Cortex of kidney (tissue), 1 donor: ENCODE measurements at places on chromosomes 2 and 18.

GRCh38 chr18:3579701-3580100 is 129.7 kb downstream of the TGIF1 start:
- DNase-seq: no peak

DNA sequence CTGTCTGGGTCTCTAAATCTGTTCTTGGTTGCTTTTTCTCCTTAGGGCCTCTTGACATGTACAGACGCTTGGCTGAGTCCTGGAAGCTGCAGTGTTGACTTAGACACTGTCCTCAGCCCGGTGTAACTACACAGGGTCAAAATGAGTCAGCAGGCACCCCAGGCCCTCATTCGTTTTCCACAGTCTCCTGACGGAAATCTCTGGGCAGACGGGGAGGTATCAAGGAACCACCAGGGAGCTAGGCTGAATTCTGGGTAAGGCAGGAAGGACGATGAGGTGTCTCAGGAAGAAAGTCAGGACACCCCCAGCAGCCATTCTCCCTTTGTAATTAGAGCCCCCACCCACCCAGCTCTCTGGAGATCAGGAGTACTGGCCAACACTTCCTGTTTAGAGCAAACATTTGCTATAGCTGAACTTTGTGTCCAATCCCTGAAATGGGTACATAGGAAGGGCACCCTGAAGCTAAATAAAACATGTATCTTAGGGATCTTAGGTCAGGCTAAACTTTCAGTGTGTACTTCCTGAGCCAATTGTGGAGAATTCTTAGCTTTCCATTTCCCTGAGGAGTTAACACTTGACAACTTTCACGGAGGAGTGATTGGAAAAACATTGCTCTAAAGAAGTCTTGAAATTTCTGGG is 23.9 kb upstream of the EPAS1 start:
- no peak for DNase-seq

- no peak for DNase-seq
Observed at GRCh38 chr2:26559044-26559405, 81.1 kb upstream of the OTOF start.

DNA sequence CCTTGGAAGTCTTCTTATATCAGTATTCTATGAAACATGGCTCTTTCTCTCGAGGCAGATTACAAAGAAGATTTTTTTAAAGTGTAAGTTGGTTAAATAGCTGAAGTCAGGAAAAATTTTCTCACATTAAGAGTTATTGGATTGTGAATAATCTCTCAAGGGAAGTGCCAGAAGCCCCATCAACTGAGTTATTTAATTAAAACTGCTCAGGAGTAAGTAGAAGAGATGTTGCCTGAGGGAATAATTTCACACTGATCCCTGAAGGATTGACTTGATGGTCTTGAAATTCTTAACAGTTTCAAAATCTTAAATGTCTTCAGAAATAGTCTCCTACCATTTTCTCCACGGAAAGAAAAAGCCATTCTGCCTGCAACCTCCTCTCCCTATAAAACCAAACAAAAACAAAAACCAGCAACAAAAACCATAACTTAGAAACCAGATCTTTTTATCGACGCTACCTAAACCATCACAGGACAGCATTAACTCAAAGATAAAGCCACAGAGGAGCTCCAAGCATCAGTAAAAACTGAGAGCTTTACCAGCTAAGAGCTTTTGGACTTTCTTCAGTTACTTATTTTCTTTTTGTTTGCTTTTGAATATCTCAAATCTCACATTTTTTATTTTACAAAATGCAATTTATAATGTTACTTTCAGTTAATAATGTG is 12.9 kb downstream of the CD226 start:
- DNase-seq: no peak

DNA sequence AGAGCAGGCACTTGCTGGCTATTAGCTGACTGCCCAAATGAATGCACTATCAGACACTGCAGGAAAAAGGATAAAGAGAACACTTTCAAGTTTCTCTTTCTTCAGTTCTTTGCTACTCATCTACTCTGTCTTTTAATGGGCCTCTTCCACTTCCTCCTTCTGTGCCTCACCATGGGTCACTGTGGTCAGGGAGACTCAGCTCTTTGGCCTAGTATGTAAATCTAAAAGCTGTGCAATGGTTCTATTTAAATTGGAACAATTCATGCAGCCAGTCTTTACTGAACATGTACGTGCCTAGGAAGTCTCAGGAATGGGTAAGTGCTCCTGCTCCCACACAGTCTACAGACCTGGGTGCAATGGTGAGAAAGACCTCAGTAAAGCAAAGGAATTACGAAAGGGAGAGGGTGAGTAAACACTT is 79.1 kb upstream of the DNMT3A start:
- DNase-seq: no peak

GRCh38 chr18:35041815-35042387 is 688 bp downstream of the MAPRE2 start:
- DNase-seq: no peak

DNA sequence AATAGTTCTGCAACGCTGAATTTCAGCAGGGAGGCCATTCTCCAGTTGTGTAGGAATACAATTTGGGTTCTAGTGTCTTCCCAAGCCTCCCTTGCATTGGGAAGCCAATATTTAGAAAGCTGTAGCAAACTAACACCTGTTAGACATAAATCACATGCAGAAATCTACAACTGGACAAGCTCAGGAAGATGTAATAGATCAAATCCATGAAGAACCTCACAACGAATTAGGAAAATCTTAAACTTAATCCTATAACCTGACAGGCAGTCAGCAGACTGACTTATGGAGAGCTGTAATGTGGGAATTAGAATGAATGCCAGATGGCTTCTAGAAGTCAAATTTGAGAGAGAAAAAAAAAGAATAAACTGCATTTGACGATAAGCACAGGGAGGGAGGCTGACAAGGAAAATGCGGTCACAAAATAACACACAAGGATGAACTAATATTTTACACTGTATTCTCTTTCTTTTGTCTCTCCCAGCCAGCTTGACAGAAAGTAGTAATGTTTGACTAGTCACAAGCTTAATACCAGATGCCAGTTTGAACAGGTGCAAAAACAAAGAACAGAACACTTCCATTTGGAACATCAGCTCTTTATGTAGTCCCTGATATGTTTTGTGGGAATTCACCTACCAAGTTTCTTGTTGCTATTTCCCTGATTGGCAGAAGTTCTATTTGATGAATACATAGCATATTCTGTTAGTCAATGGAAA is 50.8 kb upstream of the FANCL start:
- DNase-seq: no peak

GRCh38 chr2:201254081-201254730 is 6.1 kb upstream of the CASP8 start:
- no peak for DNase-seq

DNA sequence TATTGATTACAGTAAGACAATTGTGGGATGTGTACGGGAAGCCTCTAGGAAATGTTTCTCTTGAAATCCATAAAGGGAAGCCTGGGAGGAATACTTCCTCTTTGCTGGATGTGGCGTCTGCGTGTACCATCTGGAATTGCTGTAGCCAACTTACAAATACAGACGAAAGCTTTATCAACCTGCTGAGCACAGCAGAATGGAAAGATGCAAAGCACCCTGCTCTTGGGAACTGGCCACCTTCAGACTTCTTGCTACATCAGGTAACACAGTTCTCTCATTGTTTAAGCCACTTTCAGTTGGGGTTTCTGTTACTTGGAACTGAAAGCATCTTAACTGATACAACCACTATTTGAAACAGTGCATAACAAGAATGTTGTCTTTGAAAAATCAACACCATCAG is 213.8 kb downstream of the HRH4 start:
- no peak for DNase-seq

DNA sequence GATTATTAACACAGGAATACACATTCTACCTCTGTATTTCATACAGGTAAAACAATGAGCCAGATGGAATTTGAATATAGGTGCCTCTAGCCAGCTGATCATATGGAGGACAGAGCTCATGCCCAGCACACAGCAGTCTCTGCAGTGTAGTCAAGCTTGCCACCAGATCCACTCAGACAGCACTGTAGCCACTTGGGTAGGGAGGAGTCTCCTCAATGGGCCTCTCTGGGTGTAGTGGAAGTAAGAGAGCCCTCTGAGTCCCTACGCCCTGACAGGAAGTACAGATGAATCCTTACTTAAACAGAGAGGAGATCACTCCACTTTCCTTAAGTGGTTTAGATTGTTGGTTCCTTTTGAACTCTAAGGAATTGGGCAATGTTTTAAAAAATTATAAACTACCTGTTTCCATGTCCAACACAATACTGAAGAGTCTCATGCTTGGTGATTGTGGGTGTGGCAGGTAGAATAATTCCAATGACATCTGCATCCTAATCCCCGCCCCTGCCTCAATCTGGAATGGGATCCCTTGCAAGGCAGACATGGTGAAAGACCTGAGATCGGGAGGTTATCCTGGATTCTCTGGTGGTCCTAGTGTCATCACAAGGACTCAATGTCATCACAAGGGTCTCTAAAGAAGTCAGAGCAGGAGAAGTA is 23.0 kb upstream of the TMEM200C start:
- DNase-seq: no peak

DNA sequence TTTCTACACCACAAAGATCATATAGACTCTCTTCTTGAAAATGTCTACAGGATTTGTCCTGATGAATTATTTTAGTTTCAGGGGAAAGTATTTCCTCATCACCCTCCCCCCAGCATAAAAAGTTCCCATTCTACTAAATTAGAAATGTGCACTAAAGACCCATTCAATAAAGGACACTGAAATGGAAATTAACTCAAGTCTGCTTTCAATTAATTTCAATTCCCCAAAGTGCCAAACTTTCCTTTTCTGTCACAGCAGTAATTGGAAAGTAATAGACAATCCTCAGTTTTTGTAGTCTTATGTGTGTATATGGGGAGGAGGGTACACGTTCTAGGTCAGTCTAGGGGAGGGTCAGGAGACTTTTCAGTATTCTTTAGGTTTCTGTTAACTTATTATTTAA is 21.5 kb downstream of the ARHGEF33 start:
- DNase-seq: no peak

- no peak for DNase-seq
Observed at GRCh38 chr2:23322567-23323197, 62.3 kb upstream of the KLHL29 start.

DNA sequence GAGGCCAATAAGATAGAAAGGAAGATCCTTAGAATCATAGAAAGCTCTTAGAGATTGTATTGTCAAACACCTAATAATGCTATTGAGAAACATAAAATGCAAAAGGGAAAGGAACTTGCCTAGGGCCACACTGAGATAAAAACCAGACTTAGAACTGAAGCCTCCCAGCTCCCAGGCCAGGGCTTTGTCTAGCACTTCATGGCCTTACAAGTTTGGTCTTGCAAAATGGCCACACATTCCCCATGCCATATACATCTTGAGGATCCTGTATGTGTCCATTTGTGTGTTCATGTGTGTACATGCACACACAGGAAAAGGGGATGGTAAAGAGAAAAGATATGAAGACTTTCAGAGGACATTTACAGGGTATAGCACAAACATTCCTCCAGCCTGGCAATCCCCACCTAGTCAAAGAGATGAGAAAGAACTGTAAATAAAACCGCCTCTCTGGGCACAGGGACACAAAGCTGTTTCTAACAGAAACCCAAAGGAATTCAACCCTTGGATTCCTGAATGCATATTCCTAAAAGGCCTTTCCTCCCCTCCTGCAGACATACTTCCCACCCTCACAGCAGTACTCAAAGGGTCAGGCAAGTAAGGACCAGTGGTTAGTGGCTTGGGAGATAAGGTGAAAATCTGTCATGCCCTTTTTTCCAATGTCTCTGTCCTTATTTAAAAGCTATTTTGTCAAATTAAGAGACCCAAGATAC is 99.7 kb upstream of the KLHL29 start:
- DNase-seq: no peak

DNA sequence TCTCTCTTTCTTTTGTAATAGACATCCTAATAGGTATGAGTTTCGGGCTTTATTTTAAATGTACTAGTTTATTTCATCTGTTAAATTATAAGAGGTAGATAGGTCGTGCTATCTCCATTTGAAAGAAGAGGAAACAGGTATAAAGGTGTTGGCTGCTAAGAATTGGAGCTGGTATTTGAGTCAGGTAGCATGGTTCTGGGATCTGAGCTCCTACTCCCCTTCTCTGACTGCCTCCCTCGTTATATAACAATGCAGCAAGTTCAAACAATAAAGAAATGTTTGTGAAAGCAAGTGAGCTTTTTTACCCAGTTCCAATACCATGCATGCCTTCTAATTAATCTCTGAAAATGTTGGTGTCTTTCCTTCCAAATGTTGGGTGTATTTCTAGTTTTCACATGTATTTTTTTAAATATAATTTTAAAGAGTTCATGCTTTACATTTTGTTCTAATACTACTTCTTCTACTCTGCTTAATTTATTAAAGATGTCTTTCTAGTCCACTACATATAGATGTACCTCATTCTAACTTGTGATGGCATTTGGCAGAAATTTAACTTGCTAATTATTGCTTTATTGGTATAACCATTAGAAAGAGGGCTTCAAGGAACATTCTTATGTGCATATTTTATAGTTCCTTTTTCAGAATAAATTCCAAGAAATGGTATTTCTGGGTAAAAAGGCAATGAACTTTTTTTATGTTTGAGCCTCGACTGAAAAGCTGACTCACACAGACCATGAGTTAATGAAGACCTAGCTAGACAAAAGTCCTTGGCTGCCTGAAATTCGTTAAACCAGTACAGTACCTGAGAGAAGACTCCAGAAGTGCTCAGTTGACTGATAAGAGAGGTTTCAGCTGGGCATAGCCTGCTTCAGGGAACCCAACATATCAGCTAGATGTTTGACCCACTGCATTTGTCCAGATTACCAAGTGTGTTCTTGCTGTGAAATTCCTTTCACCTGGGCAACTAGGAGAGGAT is 133.5 kb downstream of the CERS6 start:
- no peak for DNase-seq

DNA sequence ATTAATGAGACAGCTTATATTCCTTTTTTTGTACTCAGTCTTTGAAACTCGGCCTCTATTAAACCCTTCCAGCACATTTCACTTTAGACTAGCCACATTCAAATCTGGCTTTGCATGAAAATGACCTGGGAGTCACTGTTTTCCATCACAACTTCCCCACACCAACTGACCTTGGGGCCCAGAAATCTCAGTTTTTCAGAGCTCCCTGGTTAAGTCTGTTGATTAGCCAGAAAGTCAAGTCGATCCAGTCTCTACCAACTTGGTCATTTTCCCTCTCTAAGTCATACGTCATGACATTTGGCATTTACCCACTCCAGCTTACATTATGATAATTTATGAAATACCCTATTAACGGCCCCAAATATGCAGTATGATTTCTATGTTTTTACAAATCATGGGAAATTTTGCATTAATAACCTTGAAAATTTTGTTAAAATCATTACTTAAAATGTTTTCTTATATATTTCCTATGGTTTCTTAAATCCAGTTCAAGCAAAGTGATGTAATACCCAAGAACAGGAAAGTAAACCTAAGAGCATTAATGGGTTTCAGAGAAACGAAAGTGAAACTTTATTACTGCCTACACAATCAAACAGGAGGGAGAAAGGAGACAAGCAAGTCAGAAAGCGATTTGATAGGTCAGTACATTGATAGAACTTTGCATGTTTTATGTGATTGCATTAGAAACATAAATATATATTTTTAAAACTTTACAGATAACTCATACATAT is 77.1 kb downstream of the SPATS2L start:
- no peak for DNase-seq

GRCh38 chr2:40558761-40559160 is 106.9 kb upstream of the SLC8A1 start:
- no peak for DNase-seq
